COR-L47 (cell line): ENCODE measurements at places on chromosomes 7 and 10.
A peak's percentile ranks its signal among the peaks of the same experiment; 100 is the strongest.

- no peak for DNase-seq
Measured at GRCh38 chr10:44143556-44143955, 241.3 kb downstream of the CXCL12 start.

- peak; percentile 67 for DNase-seq
Measured at GRCh38 chr7:105015390-105015965, 1.5 kb downstream of the KMT2E start.

DNA sequence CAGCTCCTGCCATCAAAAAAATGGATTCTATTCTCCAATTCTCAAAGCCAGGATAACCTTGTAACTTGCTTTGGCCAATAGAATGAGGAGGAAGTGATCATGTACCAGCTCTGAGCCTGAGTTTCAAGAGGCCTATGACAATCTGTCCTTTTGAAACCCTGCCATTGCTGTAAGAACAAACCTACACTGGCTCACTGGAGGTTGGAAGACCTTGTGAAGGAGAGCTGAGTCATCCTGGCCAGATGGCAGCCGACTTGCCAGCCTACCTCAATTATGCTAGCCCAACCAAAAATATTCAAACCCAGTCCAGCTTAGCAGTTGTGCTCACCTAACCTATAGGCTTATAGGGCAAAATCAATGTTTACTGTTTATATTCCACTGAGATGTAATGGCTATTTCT lies 93.0 kb downstream of the HGF start:
- no peak for DNase-seq

DNA sequence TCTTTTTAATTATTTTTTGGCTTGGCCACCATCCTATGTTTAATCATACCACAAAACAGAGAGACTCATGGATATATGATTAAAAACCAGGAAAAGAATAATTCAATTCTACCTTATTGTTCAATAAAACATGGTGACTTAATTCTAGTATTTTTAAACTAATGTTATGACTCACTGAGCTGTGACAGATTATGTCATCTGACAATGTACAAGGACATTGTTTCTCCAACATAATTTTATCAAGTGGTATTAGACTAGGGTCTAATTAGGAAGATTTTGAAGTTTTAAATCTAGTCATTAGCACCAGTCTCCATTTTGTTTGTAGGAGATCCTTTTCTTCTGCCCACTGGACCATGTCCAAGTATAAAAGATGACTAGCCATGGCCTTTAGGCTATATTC lies 199.3 kb upstream of the MDFIC start:
- DNase-seq: no peak

DNA sequence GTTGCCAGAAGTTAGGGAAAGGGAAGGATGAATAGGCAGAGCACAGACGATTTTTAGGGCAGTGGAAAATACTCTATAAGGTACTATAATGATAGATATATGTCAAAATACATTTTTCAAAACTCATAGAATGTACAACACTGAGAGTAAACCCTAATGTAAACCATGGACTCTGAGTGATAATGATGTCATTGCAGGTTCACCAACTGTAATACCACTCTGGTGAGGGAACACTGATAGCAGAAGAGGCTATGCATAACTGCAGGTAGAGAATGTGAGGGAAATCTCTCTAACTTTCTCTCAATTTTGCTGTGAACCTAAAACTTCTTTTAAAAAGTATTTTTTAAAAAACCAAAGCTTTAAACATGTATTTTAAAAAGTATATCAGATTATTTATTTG lies 22.1 kb downstream of the POT1 start:
- DNase-seq: no peak

DNA sequence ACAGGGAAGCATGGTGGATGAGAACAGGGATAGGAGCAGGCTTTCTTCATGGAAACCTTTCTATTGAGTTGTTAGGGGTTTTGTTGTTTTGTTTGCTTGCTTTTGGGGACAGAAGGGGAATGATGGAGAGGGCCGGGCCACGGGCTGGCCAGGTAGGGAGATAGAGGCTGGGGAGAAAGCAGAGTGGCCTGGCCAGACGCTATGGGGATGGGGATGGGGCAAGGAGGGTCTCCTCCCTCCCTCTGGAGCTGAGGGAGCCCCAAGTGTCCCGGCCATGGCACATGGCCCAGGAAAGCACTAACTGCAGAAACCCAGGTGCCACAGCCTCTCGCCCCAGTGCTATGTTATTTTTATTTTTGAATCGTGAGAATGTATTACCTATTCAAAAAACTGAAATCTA lies 10.0 kb downstream of the AOC1 start:
- no peak for DNase-seq

DNA sequence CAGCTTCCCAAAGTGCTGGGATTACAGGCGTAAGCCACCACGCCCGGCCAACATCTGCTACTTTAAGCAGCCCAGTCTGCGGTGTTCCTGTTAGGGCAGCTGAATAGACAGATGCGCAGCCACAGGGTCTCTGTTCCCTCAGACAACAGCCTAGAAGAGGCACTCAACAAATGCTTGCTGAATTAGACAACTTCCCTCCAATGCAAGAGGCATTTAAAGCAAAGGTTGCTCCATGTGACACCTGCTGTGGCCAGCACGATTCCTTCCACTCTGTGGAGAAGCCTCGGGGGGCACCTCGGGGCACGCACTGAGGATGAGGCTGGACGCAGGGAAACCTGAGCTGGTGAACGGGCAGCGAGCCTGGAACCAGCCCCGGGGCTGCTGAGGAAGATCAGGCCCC lies 237.8 kb downstream of the MAD1L1 start:
- DNase-seq: no peak

DNA sequence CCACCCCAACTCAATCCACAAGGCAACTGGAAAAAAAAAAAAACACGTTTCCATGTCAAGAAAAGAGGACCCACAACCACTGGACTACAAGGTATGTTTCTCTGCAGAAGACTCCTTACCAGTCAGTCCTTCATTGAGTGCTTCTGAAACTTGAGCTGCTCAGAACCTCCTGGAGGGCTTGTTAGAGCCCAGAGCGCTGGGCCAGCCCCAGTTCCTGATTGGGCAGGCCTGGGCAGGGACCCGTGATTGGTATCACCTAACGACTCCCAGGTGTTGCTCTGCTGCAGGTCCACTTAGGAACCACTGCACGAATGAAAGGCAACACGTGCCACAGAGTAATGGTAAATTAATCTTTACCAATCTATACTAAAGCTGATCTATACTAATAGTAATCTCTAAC lies 473 bp upstream of the CCDC201 start:
- peak; percentile 26 for DNase-seq

DNA sequence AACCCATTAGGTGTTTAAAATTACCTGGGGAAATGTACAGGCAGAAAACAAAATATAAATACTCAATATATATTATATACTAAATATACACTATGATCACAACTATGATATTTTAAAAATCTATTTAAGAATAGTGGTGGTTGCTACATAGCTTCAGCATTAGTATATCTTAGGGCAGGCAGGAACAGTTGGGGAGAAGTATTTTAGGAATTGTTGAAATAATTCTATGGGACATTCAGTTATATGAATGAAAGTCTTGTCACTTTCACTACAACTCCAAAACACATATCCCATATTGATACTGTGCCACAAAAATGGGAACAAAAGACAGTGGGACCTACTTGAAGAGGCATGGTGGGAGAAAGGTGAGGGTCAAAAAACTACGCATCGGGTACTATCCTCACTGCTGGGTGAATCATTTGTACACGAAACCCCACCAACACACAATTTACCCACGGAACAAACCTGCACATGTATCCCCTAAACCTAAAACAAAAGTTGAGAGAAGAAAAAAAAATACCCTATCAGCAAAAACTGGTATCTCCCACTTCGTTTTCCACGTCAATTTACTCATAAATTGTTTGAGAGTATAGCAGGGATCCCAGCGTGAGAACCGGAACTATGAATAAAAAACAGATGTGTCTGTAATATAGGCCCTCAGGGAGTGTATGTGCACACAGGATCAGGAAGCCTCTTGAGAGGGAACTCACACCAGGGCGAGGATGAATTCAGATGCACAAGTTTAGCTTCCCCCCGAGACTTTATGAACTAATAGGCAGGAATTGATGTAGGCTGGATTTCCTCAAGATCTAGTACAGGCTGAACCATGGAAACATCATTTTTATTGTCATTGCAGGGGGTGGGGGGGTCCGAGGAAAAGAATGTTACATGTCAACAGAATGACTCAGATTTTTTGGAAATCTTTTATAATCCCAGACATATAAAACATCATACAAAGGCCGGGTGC lies 16.2 kb downstream of the SLC16A12 start:
- no peak for DNase-seq

DNA sequence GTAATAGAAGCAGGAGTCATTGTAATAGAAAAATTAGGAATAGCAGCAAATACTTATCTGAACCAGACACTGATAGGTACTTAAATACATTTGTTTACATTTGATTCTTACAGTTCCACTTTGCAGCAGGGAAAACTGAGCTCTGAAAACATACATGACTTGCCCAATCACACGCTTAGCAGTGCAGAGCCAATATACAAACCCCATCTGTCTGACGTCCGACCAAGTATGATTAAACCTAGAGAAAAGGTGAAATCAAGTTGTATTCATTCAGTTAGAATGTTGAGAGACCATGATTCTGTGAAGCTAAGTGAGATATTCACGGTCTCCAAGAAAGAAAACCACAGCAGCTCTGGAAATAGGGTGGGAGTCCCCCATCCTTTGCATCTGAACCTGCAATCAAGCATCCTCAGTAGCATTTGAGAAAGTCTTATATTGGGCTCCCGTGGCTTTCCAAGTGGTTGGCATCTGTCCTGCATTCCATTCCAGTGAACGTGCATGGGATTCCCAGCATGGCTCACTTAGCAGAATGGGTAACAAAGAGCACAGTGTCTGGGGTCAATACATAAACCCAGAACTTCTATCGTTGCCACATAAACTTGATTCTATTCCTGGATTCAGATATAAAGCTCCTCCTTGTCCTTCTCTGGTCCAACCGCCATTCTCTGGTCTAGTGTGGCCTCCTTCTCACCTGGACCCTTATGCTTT lies 148.7 kb upstream of the RSU1 start:
- no peak for DNase-seq

- no peak for DNase-seq
Measured at GRCh38 chr7:43890468-43890867, 15.9 kb downstream of the URGCP start.

DNA sequence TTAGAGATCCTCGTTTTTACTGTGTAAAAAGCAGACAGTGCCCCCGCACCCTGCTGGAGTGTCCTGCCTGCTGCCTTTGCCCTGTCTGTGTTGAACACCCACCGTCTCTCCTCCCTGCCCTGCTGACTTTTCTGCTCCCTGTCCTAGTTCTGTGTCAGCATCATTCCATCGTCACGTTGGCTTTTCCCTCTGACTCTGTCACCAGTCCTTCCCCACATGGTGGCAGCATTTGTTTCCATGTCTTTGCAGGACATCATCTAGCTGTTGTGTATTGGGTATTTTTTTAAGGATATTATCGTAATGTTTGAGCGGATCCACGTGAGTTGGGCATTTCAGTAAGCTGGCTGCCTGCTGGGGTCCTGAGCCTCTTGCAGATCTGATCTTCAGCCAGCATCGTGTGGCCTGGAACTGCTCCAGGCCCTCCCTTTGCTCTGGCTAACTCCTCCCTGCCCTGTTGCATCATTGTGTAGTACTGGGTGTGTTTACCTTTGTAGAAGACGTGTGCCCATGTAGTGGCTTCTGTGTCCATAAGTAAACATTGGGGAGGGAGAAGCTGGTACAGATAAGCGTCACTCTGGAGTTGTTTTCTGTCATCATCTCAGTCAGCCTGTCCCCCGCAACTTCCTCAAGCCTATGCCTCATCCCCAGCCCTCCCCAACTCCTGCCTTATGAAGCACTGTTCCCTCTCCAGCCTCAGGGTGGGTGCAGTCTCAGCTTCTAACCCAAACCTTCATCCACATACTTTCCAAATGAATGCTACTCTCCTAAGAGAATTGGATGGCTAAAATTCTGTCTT lies 44.3 kb downstream of the TRRAP start:
- DNase-seq: no peak

GRCh38 chr7:82803411-82803810 lies 359.3 kb downstream of the PCLO start:
- no peak for DNase-seq

- no peak for DNase-seq
Measured at GRCh38 chr10:131786756-131787605, 113.8 kb upstream of the PPP2R2D start.

GRCh38 chr7:2171855-2172254 lies 60.9 kb downstream of the MAD1L1 start:
- DNase-seq: no peak

DNA sequence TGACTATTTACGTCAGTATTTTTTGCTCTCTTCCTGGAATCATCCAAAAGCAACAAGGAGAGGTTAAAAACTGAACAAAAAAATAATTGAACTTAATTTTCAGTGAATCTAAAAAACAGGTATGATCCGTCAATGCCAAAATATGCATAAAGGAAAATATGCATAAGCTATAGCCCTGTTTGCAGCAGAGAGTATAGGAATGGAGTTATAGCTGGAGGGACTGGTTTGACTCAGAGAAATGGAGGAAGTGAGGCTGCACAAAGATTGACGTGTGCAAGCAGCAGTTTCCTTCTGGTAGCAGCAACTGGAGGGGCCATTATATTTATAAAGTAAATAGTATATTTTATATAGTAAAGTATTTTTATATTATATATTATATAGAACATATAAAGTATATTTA lies 37.1 kb downstream of the GNG11 start:
- no peak for DNase-seq

DNA sequence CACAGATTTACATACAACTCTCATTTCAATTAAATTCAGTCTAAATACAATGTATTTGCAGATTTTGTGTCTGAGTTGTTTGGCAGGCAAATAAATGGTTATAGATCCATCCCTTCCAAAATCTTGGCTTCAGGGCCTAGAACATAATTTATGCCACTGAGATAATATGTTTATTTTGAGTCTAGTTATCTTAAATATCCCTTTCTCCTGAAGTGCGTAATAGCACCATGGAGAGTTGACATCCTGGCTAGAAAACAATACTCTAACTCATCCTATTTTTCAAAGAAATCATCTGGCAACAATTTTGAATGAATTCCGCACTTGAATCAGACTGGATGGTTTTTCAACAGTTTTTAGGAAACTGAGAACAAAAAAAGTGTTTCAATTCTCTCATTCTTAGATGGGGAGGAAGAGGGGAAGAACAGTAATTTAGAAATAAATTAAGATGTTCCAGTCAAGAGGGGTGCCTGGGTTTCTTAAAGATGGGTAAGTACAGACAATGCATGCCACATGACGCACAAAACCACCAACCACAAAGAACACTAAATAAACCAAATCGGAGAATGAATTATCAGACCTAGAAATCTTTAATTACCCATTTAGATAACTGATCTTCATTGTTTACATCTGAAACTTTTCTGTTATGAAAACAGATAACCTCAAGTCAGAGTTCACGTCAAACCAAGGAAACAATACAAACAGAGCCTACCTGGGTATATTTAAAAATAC lies 228.7 kb upstream of the PTN start:
- DNase-seq: no peak

- DNase-seq: no peak
Measured at GRCh38 chr7:135560631-135561030, 2.9 kb downstream of the NUP205 start.

DNA sequence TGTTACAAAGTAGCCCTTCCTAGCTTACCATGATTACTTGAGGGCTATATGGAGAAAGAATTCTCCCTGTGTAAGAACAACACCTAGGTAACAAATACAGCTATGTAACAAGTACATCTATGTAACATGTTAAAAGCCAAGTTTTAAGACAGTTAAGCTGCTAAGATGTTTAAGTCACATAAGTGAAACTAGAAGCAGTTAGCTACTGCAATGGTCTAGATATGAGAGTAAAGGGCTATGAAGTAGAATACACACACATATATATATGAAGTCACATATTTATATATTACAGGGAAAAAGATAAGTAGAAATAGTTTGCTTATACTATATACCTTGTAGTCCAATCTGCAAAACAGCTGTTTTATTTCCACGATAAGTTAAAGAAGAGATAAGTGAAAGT lies 14.4 kb downstream of the POT1 start:
- DNase-seq: no peak
